ENCODE measurements at places on chromosomes 7 and 10. TPM values are rescaled to one million over a fixed set of nuclear protein-coding genes. Genes with fewer than 3 reads are reported as not detected.

- no peak for DNase-seq
Observed at GRCh38 chr7:144416341-144416740, 12.8 kb upstream of the NOBOX start.

- peak; percentile 20 for DNase-seq
Observed at GRCh38 chr10:29150010-29150409, 138.9 kb upstream of the LYZL1 start.

FAM107B gene
- 105 TPM for polyA plus RNA-seq

GRCh38 chr7:82257118-82257695 lies 186.4 kb downstream of the CACNA2D1 start:
- DNase-seq: no peak

DNA sequence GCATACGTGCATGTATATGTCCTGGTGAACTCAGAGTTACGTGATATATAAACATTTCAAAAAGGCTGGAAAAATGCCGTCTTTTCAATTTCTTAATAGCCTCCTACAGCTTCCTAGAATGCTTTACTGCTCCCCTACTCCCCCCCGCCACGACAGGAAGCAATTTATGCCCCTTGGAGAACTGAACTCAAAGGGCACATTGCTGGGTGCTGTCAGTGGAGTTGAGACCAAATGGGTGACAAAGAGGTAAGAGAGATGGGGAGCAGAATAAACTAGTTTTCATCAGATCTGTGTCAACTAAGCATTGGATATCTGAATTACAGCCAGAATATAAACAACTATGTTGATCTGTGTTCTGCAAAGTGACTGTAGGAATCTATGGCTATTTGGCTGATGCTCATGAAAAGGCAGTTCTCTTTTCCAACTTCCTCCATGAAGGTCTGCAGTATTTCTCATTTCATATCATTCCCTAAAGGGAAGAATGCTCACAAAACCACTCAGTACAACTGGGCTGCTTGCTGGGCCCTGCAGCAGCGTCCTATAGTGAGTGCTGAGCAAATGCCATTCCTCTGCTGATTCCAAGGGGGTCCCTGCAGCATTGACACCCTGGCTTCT lies 171.3 kb upstream of the HPS1 start:
- no peak for DNase-seq

OR2A5 gene
- 0.18 TPM for polyA plus RNA-seq

DNA sequence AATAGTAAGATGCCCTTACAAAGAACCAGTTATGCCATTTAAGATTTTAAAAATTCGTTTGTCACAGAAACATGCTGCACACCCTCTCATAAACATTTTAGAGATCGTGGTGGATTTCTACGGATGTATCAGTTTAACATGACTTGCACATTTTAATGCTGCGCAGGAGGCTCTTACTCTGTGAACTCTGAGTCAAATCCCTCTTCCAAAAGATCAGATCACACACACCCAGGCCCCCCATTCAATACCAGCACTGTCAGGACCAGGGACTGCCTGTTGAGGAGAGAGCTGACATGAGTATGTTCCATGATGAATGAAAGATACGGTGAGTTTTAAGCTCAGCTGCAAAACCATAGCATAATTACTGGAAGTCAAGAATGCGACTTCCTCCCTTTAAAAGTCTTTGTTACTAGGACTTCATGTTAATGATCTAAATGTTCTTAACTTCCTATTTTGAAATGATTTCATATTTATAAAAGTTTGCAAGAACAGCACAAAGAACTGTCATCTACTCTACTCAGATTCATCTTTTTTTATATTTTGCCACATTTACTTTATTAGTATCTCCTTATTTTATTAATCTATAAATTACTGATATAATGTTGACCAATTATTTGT lies 500.2 kb downstream of the GLRX3 start:
- no peak for DNase-seq

GRCh38 chr10:98971464-98971863 lies 264.2 kb downstream of the HPSE2 start:
- DNase-seq: no peak

TMEM120A gene
- 56.2 TPM for polyA plus RNA-seq

FAM25G gene
- 0.57 TPM for polyA plus RNA-seq

DNA sequence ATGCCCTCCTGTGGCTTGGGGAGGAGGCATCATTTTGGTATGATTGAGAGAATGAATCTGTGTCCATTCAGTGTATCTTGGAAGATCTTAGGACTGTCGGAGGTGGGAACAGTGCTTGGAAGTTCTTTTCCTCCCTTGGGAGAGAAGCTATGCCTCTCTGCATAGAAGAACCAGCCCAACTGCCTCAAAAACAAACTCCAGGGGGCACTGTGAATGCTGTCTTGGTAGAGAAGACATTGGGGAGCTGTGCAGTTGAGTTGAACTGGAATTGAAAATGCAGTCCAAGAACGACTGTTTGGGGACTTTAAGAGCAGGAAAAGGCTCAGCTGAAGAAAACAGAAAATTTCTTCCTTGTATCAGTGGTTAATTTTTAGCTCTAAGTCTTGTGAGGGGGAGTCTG lies 4.9 kb upstream of the GJD4 start:
- DNase-seq: no peak

DNA sequence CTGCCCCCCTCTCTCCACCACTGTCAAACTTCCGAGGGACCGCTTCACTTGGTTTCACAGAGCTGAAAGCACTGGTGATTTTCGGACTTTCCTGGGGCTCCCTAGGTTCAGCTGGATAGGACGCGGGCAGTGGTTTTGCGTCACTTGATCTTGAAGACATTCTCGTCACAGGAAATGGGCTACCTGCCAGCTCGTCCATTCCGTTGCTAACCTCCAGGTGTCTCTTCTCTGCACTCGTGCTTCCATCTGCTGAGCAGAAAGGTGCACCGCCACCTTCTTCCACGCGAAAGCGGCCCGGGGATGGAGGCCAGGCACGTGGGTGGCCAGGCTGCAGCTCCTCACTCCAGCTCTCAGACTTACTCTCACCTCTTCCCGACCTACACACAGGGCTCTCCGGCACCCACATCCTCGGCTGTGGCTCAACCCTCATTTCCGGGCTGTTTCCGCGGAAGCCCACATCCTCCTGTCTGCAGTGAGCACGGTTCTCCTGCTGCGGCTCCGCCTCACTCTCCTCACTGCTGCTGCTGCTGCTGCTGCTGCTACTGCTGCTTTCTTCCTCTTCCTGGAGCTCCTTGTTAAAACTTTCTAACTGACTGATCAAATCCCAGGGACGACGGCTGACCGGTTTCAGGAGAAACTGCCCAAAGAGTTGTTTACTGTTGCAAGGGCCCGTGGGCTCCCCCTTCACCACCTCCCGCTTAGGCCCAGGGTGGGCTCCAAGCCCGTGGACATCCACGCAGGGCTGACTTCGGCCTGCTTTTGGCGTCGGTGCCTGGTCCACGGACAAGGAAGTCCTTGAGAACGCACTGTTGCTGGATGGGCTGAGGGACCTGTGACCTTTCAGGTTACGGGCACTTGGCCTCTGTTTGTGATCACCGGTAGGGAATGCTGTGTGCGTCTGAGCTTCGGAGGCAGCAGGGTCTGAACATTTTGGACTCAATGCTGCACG lies 32.1 kb downstream of the JCAD start:
- no peak for DNase-seq

DNA sequence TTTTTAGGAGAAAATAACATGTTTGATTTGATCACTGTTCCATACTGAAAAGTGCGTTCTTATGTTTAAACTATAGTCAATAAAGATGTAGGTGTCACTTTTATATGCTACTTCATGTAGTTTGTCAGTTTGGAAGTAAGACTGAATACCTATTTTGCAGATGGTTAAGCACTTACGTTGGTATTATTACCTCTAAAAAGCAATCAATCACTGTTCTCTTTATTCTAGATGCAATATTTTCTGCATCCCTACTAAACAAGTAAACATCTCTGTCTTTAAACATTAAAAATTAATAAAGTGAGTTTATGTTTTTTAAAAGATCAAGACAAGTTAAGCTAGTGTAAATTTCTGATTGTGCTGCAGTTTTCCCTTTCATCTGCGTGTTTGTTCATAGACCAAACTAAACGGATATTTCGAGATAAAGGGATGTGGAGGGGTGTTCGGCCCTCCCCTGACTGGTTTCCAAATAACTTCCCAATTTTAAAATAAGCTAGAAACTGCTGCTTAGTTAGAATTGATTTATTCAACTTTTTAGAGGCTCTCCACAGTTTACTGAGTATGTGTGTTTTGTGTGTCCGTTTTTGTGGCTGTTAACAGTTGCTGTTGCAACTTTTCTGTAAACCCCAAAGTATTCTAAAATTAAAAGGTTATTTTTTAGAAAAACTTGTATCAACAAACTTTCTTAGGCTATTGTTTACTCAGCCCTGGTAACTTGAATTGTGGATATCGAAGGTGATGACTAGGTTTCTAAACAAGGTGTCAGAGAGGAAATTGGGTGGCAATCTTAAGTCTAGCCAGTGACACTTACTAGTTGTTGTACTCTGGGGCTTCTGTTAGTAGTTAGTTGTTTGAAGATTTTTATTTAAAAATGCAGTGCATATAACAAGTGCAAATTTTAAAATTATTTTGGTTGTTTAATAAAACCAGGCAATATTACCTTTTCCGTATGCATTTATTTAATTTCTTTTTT lies 974 bp downstream of the KIF11 start:
- DNase-seq: peak; percentile 21

DNA sequence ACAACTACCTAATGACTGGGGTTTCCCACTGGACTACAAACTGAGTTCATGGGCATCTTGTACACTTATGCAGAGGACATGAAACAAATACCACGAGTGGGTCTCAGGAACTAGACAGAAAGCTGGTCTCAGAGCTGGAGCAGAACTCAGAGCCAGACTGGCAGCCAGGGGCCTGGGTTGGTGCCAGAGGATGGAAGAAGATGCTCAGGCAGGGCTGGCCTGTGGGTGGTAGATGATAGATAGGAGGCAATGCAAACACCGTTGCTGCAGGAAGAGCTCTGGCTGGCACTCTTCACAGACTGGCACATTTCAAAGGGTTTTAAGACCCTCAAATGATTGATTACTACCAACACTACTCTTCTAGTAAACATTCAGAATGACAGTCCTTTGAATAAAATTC lies 28.8 kb downstream of the ENO4 start:
- DNase-seq: no peak

WNT8B gene
- 0.85 TPM for polyA plus RNA-seq

GRCh38 chr7:135434047-135434446 lies 75.9 kb downstream of the CNOT4 start:
- no peak for DNase-seq

GRCh38 chr10:123681285-123681684 lies 15.1 kb downstream of the GPR26 start:
- DNase-seq: no peak

DNA sequence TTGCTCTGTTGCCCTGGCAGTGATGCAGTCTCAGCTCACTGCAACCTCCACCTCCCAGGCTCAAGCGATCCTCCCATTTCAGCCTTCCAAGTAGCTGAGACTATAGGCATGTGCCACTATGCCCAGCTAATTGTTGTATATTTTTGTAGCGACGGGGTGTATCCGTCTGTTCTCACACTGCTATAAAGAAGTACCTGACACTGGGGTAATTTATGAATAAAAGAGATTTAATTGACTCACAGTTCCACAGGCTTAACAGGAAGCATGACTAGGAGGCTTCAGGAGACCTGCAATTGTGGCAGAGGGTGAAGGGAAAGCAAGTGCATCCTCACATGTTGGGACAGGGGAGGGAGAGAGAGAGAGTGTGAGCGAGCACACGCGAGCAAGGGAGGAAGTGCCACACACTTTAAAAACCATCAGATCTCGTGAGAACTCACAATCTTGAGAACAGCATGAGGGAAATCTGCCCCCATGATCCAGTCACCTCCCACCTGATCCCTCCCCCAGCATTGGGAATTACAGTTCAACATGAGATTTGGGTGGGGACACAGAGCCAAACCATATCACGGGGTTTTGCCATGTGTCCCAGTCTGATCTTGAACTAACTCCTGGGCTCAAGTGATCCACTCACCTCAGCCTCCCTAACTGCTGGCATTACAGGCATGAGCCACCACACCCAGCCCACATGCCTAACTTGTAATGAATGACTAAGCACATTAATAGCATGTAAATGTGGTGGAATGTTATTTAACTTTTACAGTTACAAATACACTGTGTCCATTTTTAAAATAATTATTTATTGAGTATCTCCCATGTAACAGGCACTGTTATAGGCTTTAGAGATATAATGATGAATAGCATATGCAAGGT lies 65.5 kb downstream of the RALA start:
- no peak for DNase-seq

DNA sequence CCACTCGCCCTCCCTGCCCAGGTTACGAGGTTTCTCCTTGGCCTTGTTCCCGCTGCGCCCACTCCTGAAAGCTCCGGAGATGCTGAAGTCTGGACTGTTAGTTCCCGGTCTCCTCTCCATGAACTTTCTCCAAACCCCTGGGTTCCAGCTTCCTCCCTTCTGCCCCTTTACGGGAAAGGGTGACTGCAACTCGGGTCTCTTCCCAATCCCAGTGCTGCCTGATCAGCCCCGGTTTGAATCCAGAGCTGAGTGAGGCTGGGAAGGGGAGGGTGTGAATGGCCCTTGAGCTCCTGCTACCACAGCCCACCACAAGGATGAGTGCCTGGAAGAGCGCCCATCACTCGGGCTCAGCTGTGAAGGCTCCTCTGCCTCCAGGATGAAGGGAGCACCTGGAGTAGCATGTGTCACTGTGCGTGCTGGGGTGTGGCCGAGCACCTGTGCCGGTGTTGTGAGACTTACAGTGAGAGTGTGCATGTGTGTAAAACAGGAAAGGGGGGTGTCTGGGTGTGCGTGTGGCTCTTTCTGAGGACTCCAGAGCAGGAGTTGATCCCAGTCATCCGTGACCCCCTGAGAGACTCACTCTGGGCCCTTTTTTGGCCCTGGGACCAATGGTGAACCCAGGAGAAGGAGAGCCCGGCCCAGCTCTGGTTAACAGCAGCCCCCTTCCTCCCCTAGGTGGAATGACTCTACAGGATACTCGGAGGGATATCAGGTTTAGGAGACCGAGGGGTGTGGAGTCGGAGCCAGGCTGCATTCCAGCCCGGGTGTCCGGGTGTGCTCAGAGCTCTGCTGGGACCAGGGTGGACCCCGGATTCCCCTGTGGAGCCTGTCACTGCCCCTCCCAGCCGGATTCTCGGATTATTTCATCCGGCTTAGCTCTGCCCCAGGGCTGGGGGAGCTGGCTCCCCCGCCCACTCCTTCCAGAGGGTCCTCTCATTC lies 1.1 kb upstream of the ZNF467 start:
- no peak for DNase-seq

DNA sequence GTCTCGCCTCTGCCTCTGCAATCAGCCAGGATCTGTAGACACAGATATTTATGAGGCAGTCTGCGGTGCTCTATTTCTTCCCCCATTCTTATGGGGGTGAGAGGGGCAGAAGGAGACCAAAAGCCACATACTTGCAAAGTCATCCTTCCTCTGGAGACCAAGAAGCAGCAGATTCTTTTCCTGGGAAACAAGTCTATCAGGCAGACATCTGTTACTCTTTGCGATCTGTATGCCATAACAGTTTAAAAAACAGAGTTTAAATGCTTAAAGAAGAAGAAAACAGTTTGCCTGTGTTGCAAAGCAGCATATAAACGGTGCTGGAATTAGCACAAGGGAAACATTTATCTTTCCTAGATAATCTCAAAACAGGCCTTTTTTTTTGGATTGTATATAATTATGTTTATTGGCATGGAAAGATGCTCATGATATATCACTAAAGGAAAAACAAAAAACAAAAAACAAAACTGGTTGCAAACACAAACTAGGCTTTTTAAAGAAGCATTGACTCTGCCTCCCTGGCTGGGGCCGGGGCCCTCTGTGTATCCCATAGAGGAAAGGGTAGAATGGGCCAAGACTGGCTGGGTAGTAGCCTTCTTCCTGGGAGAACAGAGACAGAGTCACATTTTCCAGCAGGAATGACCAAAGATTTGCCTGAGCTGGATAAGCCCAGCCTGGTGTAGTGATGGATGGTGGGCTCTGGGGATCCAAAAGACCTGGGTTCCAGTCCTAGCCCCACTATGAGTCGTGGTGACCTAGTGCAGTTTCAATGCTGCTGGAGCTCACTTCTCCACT lies 50.4 kb downstream of the RGS10 start:
- DNase-seq: no peak
